ENCODE measurements at places on chromosomes 2 and 18. TPM values are rescaled to one million over a fixed set of nuclear protein-coding genes. Genes with fewer than 3 reads are reported as not detected.

The SPATA3 gene
- total RNA-seq, result not detected

The NETO1 gene
- not detected for total RNA-seq

The IL1RL1 gene
- not detected for total RNA-seq

The TLX2 gene
- total RNA-seq, result not detected

The BMP10 gene
- not detected for total RNA-seq
